Subcutaneous preadipocyte (primary cell): ENCODE measurements at places on chromosomes 12 and 14. TPM values are rescaled to one million over a fixed set of nuclear protein-coding genes. Genes with fewer than 3 reads are reported as not detected.

SLC4A8 gene
- total RNA-seq = 1.5 and 2.0 TPM in 2 replicates

COCH gene
- total RNA-seq = 1.1 and 1.2 TPM in 2 replicates

GUCY2C gene
- total RNA-seq = not detected in 2 replicates

FGF6 gene
- total RNA-seq = not detected in 2 replicates

TMEM132C gene
- under 0.01 TPM in 1 of 2 replicates, not detected in the other for total RNA-seq

CLEC12A gene
- total RNA-seq = not detected in 2 replicates

NINJ2 gene
- 2.5 and 5.5 TPM in 2 replicates for total RNA-seq

METTL17 gene
- total RNA-seq = 35.6 and 45.4 TPM in 2 replicates
